LNCaP clone FGC (cell line): ENCODE measurements at places on chromosomes 3 and 15.
A peak's percentile ranks its signal among the peaks of the same experiment; 100 is the strongest.

GRCh38 chr3:161310649-161311423 is 60.5 kb downstream of the SPTSSB start:
- no peak for DNase-seq

GRCh38 chr3:39065197-39065596 is 13.4 kb downstream of the WDR48 start:
- no peak for DNase-seq

- no peak for DNase-seq
Measured at GRCh38 chr3:136943436-136943835, 14.3 kb upstream of the IL20RB start.

DNA sequence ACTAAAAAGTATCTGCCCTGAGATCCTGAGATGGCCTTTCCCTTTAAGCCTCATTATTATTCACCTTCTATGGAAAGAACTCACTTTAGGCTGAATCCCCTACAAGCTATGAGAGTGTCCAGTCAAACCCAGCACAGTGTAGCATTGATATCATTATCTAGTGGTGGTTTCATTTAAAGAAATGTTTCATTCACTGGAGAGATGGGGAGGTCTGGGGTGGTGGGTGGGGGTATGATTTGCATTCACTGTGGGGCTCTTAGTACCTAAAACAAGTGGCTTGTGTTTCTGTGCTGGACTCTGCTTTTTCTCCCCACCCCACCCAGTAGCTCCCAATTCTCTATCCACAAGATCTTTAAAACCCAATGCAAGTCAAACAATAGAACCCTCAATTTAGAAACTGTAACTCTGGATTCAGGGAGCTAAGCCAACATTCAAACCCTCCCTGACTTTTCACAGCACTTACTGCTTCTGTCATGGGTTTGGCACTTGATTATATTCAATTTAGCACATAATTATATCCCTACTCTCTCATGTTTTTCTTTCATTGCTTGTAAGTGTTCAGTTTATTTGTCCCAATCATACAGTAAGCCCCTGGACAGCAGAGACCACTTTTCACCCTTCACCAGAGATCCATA is 310.5 kb upstream of the THBS1 start:
- no peak for DNase-seq

DNA sequence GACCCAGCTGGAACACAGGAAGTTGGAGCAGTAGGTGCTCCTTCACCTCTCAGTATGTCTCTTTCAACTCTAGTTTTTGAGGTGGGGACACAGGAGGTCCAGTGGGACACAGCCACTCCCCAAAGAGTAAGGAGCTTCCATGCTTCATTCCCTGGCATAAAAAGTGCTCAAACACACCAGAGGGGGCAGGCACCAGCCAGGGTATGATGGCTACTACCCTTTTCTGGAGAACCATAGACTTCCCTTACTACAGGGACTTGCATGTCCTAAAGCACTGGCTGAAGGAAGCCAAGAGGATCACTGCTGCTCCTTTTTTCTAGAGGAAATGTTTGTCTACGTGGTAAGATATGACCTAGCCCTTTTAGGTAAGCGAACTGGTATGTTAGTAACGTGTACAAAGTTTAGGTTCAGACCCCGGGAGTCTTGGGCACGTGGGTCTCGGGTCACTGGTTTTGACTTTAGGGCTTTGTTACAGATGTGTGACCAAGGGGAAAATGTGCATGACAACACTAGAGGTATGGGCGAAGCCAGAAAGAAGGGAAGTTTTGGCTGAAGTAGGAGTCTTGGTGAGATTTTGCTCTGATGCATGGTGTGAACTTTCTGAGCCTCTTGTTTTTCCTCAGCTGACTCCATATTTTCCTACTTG is 11.9 kb downstream of the IL17RB start:
- no peak for DNase-seq

DNA sequence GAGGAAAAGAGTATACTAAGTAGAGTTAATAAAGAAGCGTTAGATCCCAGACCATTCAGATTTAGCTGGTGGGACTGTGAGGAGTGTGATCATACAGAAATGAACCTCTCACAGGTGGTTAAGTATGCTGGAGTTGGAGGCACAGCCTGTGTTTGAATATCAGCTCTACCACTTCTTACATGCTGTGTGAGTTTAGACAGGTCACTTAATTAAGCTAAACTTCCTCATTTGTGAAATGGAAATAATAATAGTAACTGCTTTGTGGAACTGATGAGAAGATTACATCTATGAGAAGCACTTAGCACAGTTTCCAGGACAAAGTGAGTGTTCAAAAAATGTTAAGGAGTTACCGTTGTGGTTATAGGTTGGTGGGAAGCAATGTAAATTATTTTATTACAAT is 8.4 kb downstream of the ACP3 start:
- no peak for DNase-seq

DNA sequence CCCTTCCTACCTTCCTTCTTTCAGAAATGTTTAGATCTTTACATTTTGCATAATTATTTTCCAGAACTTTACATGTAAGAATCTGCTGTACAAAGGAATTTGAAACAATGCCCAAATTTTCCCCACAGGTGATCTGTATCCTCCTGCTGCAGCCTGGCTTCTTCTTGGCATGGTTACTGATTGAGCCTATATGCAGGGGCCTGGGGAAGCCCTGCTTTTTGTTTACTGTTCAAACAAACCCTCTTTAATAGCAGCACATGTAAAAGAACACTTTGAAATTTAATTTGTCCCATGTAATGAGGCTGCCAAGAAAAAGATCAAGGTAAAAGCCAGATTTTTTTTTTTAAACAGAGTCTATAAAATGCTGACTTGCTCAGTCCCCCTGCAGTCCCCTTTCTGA is 432.2 kb downstream of the TUSC7 start:
- DNase-seq = peak; percentile 97

DNA sequence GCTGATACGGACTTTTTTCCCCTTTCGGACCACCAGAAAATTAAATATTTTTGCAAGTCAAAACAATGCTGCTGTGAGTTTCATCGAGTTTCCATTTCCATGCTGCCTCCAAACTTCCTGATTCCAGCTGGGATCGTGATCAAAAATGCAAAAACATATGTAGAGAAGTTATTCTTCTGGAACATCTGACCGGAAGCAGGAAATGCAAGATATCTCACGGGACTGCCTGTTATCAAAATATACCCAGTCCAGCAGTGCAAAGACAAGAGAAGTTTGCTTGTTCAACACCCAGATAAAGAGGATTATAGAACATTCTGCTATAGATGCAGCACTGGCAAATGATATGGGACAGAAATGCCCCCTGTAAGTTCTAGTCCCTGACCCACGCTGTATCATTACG is 726.7 kb upstream of the NR2F2 start:
- DNase-seq = no peak

DNA sequence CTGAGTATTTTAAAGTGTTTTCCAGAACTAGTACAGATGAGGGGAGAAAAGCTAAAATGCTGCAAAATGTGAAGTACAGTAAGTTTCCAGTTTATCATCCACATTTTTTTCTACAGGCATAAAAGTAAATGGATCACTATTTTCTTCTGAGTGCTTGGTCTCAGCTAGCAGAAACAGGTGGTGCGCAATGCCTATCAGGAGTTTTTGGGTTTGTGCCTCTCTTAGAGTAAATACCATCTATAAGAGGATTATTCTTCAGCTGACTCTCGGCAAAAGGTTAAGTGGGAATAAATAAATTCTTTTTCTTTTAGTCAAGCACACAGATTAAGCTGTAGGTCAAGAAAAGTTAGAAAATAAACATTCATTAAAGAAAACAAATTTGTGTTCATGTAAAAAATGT is 1027.7 kb downstream of the PLOD2 start:
- DNase-seq = no peak

GRCh38 chr15:67678993-67679392 is 136.5 kb downstream of the MAP2K5 start:
- no peak for DNase-seq

GRCh38 chr3:37441689-37442088 is 267.3 kb upstream of the LRRFIP2 start:
- DNase-seq = no peak

- no peak for DNase-seq
Measured at GRCh38 chr3:67916353-67916752, 261.9 kb upstream of the SUCLG2 start.

DNA sequence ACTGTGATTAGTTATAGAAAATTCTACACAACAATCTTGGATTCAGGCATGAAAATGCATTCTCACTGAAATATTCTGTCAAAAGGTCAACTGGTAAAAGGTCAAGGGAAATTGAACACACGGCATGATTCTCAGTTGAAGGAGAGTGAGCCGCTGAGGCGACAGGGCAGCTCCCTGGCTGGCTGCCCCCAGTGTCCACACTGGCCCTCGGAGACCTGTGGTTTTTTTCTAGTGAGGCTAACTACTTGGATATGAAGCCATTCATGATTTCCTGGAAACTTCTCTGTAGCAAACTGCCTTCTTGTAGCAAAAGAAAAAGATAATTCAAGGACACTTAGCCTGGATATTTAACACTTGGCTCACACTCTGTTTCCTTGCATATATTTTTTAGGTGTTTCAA is 37.2 kb downstream of the AADACL2 start:
- DNase-seq = no peak

- DNase-seq = no peak
Measured at GRCh38 chr3:180626844-180627243, 24.9 kb downstream of the TTC14 start.

DNA sequence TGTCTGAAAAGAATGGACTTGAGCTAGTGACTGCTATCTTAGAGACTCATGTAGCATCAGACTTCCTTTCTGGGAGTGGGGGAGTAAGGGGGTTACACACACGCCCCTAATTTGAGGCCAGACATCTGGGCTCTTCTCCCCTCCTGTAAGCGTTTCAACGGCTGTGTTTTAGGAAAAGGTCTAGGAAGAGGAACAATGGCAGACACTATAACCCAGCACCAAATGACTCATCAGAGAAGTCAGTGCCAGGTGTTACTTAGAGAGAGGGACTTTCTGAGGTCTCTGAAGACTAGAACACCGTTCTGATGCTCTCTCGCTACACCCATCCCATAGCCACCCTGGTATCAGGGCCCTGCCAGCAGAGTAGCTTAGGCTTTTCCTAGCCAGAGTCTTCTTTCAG is 65.5 kb downstream of the SSUH2 start:
- no peak for DNase-seq

DNA sequence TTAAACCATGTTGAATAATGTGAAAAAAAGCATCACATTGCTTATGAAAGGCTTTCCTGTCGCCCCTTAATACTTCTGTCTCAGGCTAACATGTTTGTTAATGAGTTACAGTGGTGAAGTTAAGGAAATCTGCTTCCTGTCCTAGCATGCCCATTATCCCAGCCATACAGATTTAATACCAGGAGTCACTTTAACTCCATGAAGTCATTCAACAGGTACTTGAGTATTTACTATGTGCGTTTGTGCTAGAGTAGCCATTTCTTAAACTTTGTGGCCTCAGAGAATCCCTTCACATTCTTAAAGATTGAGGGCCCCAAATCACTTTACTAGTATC is 10.1 kb upstream of the SETD5 start:
- no peak for DNase-seq

DNA sequence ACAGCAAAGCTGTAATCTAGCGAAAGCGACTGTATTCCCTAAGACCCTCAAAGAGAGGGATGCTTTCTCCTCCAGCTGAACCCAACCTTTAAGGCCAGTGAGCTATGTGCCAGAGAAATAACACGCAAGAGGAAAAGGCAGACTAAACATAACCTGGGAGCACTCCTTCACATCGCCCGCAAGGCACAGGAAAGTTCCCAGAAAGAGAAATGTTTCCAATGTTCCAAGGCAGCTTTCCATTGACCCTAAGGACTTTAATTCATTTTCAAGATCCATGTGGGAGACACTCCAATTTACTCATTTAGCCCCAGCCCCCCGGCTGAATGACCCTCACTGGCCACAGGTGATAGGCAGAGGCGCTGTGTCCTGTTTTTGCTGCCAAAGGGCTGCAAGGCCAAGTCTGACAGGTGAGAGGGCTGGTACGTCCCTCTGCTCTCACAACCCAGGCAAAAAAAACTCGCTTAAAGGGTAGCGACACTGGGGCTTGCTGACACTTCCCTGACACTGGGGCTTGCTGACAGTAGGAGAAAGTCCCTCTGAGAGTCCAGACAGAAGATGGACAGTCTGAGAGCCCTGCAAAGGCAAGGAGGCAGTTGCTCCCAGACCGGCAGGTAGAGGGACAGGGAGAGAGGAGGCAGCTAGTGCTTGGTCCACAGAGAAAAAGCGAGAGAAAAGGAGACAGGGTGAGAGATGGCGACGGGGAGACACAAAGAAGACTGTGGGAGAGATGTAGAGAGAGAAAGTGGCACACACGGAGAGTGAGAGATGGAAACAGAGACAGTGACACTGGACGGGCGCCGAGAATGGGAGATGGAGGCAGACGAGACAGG is 702 bp downstream of the ARHGEF3 start:
- DNase-seq = no peak

DNA sequence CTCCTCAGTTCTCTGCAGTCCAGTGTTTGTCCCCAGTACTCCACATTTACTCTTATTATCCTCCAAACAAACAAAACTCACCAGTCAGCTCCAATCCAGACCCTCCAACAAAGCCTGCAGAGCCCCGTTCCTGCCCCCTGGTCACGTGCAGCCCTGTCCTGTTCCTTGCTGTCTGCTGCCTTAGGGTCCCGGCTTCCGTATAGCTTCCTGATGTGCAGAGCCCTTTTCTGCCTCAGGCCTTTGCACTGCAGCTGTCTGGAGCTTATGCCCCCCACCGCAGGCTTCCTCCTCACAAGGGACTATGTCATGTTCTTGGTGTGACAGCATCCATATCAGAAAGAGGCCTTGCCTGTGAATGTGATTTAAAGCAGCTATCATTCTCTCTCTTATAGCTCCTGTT is 39.0 kb upstream of the UBE3A start:
- DNase-seq = no peak

GRCh38 chr3:110139048-110139447 is 801.7 kb upstream of the DPPA4 start:
- no peak for DNase-seq

DNA sequence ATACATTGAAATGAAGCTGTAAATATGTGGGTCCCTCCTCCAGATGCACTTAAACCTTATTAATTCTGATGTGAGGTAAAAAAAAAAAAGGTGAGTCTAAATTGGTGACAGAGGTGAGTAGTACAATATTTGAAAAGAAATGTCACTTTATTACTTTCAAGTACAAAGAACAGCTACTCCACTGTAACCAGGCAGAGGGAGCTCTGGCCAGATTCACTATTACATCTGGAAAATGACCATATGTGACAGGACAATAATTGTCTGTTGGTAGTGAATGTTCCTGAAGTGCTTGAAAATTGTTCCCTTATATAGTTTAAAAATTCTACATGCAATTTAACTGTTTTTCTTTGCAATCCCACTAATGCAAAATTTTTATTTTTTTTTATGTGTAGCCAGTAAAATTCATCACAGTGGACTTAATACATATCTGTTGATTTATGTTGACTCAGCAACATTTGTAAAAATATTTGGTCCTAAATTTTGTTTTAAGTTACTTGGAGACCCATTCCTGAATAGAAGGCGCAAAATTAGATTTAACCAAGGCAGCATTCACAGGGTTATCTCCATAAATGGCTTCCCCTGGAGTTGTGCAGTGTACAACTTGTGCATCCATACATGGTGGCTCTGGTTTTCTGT is 231.9 kb upstream of the TBC1D5 start:
- no peak for DNase-seq

GRCh38 chr3:61564395-61565059 is 3.2 kb downstream of the PTPRG start:
- no peak for DNase-seq
